Activated naive CD4-positive, alpha-beta T cell treated with anti-CD3 and anti-CD28 coated beads for 36 hours (primary cell): ENCODE measurements at places on chromosomes 6 and 20. TPM values are rescaled to one million over a fixed set of nuclear protein-coding genes. Genes with fewer than 3 reads are reported as not detected.

SLC17A3 gene
- not detected for total RNA-seq

ACSS2 gene
- total RNA-seq: 73.6 TPM

RIPOR3 gene
- total RNA-seq: not detected

ATRN gene
- 5.1 TPM for total RNA-seq

SF3B5 gene
- total RNA-seq: 176 TPM

HTR1E gene
- not detected for total RNA-seq

LAMA5 gene
- 1.5 TPM for total RNA-seq

FABP7 gene
- not detected for total RNA-seq

GPX5 gene
- total RNA-seq: not detected

DNA sequence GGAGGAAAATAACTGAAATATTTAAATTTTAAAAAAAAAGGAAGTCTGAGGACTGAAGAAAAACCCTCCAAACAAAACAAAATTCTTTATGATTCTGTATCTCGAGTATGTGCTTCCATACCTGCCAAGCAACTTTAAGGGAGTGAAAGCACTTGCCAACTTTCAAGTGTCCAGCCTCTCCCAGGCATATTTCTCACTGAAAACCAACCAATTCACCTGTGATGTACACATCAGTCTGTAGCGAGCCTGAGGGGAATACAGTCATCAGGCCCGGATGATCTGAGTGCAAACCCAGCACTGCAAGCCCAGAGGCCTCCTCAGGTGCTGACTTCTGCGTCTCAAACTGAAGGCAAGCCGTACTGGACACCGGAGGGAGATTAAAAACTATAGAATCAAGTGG lies 164.8 kb upstream of the NT5E start:
- no peak for DNase-seq

- peak; percentile 14 for DNase-seq
These were observed 100.4 kb downstream of the JARID2 start for GRCh38 chr6:15346315-15346714.

- peak; percentile 31 for DNase-seq
These were observed 198.5 kb downstream of the HIVEP2 start for GRCh38 chr6:142746524-142746923.

DNA sequence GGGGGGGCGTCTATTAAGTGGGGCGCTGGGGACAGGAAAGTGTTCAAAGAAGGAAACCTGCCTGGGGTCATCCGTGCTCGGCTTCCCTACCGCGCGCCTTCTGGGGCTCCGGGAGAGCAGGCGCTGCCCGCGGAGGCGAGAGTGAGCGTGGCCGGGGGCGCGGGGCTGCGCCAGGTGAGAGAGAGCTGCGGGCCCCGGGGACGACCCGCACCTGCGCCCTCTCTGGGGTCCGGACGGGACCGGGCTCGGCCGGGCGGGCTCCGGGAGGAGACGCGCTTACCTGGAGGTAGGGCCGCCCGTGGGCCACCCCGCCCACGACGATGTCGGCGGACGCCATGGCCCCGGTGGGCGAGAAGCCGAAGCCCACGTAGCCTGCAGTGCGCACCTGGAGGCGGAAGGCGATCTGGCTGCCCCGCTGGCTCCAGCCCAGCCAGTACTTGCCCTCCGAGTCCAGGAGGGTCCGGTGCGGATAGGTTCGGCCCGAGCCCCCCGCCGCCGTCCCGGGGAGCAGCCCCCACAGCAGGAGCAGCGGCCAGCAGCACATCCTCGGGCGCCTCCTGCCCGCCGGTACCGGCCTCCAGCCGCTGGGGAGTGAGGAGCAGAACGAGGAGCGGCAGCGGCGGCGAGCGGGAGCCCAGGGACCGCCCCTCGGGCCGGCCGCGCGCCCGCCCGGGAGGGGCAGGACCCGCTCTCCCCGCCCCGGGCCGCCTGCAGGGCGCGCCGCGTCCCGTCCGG lies at the start of gene MOXD1:
Gene MOXD1, minus strand, starts transcription at position 593 of the 735 bp plus-strand sequence. Its CDS starts 49 bp downstream, at position 544.
- peak; percentile 5 for DNase-seq

- peak; percentile 92 for DNase-seq
These were observed 425.2 kb downstream of the CD83 start for GRCh38 chr6:14542670-14543366.

- peak; percentile 14 for DNase-seq
These were observed 569 bp upstream of the CDC5L start for GRCh38 chr6:44386929-44387345.

DNA sequence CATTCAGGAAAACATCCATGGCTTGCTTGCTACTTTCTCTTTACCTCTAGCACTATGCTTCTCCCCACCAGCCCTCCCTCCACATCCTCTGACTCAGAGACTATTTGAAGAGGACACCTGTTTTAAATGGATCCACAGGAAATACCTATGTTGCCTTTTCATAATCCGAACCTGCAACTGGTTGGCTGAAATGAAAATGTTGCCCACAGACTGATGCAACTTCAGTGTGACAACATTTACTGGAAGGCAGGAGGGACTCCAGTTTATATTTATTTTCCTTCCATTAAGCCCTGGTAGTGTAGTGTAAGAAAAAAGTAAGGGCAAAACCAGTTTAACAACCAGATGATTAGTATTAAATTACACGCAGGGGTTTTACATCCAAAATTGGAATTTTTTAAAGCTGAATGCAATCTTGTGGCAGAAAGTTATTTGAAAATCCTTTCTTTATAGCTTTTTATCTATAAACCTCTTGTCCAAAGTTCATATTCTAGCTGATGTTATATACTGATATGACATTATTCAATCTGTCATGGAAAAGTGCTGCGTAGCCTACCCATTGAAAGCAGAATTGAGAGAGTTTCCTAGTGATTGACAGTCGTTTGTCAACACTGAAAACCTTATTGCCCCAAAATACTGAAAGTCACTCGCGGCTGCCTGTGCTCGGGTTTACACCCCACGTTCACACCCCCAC lies 881 bp upstream of the AIG1 start:
- peak; percentile 76 for DNase-seq

DNA sequence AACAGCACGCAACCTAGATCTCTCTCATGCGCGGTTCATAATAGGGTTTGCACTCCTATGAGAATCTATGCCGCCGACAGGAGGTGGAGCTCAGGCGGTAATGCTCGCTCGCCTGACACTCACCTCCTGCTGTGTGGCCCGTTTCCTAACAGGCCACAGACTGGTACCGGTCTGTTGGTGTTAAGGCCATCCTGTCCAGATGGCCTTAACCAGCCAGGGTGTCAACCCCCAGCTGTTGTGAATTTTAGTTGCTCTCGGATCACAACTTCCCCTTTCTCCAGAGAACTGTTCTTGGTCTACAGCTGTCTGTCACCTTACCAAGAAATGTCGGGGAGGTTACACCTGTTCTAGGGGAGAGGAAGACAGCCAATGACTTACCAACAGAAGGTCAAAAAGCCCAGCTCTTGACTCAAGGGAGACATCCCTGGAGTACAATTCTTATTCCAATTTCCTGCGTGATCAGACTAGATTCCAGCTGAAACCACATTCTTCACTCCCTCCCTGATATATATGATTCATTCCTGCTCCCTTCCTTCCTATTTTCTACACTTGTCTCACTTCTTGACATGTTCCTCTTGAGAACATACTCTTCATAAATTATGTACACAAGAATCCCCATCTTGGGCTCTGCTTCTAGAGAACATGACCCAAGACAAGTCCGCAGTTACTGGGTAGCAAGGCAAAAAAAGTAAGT lies 23.1 kb upstream of the DNAAF9 start:
- no peak for DNase-seq

GRCh38 chr6:33909737-33910136 lies 105.9 kb upstream of the MLN start:
- DNase-seq: no peak

DNA sequence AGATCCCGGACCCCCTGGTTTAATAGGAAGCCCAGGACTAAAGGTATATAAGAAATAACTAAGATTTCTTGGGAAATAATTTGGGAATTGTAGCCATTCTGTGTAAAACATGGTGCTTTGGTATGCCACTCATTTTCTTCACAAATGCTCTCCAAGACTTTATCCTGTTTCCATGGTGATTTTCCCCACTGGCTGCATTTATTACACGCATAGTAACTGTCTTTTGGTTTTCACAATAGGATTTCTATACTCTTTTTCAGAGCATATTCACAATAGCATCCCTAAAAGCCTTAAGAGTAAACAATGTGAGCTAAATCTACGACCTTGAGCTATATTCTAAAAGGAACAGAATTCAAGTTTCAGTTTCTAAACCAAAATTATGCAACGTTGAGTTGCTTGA lies 160.8 kb downstream of the COL9A1 start:
- no peak for DNase-seq

- no peak for DNase-seq
These were observed 78.7 kb downstream of the NCOA7 start for GRCh38 chr6:125869427-125869826.

DNA sequence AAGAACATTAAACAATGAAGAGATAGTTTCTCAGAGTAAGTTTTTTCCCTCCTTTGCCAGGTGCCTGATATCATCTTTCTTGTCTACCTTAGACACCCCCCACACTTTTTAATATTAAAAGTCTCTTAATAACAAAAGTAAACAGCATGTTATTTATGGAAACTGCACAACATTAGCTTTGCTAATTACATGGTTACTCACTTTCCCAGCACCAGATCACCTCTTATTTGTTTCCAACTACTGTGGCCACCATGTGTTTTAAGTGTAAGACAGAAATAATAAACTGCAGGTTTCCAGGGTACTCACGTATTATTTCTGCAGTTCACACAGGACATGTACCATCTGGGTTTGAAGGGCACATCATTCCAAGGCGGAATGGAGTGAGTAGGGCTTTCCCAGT lies 125.0 kb downstream of the TRMT11 start:
- no peak for DNase-seq

DNA sequence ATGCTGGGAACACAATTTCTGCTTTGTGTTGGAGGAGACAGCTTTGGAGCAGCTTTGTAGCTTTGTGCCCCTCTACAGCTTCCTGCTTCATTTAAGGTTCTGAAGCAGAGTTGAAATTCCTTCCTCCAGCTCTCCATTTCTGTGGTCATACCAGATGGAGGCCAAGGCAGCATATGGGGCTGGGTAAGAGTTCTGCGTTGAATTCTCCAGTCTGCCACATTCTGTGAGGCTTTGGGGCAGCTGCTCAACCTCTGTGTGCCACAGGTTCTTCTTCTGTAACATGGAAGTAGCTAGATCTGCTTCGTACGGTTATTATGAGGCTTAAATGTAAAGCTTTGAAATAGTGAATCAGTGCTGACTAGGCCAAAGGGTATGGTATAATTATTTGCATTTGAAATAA lies 2.9 kb upstream of the TRIM26 start:
- DNase-seq: no peak

GRCh38 chr6:141532211-141532610 lies 600.5 kb upstream of the GJE1 start:
- no peak for DNase-seq

GRCh38 chr6:149985481-149985937 lies 21.8 kb downstream of the ULBP1 start:
- DNase-seq: no peak
